ENCODE measurements at places on chromosomes 4 and X.

DNA sequence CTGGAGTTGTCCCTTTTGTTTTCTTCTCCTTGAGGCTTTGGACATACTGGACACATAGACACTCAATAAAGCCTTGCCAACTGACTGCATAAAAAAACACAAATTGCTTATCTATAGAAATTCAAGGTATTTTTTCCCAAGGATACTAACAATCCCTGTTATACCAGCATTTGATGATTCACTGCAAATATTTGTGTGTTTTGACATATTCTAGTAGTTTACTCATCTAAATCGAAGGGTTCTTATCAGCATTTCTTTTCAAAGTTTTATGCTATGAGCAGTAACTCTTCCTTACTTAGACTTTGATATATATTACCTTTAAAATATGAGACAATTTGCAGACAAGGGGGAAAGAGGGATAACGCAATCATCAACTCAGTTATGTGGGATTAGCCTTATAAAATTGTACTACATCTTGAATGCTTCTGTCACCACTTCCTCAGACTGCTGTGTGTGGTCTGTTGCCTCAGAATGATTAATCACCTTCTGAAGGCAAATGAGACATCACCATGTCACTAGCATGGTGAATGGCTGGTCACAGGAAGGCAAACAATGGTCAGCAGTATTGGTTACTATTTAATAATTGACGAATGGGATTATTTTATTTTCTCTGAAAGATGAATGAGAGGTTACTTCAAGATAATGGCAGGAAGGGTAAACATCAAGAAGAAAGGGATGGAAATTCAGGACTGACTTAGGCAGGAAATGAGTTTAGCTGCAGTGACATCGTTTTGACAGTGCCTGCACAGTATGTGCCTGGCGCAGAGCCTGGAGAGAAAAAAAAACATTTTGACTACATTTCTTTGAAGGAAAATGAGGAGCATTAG, 544.3 kb upstream of the CNKSR2 start:
- no peak for DNase-seq

DNA sequence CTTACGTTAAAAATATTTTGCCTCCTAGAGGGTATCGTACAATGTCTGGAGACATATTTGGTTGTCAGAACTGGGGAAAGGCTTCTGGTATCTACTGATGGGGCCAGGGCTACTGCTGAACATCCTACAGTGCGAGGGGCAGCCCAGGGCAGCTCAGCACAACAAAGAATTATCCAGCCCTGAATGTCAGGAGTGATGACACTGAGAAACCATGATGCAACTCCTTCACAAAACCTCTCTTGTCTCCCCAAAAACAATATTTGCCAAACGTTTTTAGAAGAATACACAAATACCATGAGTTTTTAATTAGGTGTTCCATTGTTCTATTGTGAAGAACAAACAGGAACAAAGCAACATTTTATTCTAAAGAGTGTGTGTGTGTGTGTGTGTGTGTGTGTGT, 43.4 kb upstream of the CLNK start:
- DNase-seq, result no peak

DNA sequence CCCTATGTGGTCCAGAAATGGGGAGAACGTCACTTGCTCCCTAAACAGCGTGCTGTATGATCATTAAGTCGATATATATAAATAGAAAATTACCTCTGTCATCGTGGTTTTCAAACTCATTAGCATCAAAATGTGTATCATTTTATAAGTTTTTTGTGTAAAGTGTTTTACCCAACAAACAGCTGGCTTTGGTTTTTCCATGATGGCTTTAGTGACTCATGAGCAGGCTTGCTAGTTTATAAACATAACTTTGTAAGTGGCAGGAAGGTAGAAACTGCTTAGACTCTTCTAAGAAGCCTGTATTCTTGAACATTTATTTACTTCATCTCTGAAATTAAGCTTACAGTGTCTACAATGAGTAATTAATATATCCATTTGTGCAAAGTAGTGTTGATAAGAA, 108.4 kb upstream of the DIPK2B start:
- no peak for DNase-seq

DNA sequence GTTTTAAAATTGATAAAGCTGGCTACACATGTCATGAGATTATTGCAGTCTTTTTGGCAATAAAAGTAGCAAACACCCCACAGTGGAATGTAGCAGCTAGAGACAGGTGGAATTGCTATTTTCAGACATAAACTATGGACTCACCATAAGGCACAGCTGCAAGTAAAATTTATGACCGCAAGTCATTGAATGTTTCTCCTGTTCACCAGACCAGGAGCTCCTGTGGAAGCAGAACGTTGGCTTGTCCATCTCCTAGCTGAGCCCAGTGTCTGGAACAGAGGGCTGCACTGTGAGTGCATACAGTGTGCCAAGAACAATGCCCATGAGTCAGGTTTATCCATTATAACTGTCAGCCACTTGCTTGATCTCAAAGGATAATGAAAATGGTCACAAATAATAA, 538.2 kb downstream of the INPP4B start:
- DNase-seq, result no peak

DNA sequence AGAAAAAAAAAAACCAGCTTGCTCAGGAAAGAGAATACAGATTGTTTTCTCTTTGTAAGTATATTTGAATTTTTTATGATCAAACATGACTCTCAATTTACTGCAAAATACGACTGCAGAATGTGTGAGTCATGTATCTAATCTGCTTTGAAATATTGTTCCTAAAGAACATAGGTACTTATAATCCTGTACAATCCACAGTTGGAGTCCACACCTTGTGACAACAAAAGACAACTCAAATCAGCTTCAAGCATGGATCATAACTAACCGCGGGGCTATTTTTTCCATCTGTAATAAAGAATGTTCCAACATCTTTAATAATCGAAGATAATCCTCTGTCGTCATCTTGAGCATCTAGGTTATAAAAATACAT, 77.8 kb upstream of the STIM2 start:
- DNase-seq, result no peak

DNA sequence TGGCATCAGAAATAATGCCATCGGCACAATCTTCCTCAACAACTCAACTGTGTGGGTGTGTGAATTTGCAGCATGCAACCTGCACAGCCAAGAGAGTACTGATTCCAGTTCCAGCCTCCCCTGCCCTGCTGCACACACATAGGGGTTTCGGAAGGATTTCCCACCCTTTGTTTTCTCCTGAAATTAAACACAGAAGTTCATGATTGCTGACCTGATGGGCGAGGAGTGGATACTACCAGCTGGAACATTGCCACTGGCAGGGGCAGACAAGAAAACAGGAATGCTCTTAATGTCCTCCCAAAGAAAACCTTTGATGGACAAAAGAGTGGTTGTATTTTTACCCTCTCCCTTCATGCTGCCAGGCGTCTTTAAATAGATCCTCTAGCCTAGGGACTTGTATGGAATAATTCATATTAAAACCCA, 4.8 kb downstream of the NDP start:
- no peak for DNase-seq

DNA sequence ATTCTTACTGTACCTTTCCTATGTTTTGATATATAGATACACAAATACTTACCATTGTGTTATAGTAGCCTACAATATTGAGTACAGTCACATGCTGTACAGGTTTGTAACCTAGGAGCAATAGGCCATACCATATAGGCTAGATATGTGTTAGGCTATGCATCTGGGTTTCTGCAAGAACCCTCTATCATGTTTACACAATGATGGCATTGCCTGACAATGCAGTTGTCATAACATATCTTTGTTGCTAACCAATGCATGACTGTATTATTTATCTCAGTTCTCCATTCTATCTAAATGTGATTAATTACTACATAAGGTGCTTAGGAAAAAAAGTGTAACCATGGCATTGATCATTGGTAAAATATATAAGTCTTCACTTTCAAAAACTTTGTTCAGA, 10.0 kb upstream of the SPCS3 start:
- no peak for DNase-seq

DNA sequence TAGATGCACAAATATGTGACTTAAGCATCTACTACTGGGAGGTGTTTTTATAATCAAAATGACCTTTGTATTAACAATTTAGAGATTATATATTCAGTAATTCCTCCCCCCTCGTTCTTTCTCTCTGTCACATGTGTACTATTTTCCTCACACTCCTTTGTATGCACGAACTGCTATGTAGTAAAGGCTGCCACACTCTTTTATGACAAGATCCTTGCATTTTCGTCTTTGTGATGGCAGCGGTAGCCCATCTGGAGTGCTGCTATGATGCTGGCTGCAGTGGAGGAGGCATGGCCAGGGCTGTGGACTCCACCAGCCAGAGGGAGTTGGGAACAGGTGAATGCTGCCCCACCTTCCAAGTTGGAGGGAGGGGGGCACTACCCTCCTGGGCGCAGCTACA, 216.3 kb downstream of the NSUN7 start:
- DNase-seq, result no peak

GRCh38 chr4:180103794-180104193, 2139.4 kb upstream of the TENM3 start:
- DNase-seq, result no peak

DNA sequence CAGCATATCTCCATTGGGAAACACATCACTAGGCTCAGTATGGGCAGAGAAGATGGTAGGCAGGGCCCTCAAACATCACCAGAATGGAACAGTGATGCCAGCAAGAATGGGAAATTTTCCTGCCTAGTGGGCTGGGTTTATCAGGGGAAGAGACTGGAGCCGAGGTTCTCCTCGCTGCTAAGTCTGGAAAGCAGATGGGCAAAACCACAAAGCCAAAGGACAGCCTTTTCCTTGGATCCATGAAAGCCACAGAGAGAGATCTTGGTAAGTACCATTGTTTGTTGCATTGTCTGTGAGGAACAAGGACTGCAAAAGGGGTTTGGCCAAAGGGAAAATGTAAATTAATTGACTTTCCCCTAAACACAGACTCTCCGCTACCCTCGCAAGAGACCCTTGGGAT, 80.1 kb downstream of the ATG4A start:
- DNase-seq, result no peak

GRCh38 chr4:150569998-150570535, 11.9 kb upstream of the MAB21L2 start:
- no peak for DNase-seq

DNA sequence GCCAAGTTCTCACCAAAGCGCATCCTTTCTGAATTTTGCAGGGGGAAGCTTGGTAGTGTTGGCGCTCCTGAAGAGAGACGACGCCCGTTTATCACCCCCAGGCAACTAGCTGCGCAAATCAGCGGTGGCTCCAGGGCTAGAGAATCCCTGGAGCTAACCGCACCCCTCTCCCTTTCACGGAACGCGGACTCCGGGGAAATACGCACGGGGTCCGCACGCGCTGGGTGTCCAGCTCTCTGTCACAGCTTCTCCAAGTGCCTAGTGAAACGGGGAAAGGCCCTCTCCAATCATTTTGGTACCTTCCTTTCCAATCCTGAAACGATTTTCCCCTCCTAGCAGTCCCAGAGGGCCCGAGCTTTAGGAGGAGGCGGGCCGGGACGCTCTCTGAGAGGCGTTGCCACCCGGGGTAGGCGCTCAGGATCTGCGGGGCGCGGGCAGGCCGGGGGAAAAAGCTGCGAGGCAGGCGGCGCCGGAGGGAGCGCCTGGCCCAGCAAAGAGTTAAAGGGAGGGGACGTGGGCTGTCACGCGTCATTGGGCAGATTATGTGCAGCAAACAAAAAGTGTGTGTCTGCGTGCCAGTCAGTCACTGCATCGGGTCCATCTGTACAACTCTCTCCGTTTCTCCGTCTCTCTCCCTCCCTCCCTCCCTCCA, at the start of gene PRDM8:
Gene PRDM8, plus strand, starts transcription at position 582 of the 652 bp plus-strand sequence. CDS start 2,578 bp downstream, outside the sequence.
- DNase-seq, result no peak

GRCh38 chrX:119573840-119574393, 446 bp upstream of the UBE2A start:
- DNase-seq, result no peak

DNA sequence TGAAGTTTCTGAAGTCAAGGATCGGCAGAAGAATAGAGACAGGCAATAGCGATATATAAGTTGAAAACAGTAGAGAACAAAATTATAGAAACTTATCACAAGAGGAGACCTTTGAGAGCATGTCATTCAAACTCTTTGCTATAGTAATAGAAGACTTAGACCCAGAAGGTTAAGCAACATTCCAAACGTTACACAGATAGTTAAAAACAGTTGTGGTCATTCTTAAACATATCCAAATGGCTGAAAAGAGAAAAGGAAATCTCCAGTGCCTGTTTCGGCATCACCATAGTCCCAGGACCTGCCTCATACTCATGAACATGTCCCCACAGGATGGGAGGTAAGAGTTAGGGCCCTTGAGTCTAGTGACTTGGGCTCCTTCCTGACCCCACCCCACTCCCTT, 258.1 kb upstream of the NOCT start:
- DNase-seq, result no peak
